Neuronal stem cell (in vitro differentiated cells): ENCODE measurements at places on chromosomes 7 and 10.

DNA sequence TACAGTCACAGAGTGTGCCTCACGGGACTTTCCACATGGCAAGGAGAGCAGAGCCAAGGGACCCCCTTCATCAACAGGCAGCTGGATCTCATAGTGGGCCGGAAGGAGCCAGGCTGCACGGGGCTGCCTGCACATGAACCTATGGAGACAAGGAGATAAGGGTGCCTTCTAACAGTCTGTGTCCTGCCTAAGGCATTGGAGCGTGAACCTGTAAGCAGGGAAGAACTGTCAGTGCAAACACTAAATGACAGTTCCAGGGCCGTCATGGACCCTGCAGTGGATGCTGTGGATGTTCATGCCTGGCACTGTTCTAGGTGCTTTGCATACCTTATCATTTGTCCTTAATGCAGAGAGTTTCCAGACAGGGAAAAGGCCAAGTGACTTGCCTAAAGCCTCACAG, 85.9 kb downstream of the WIPF3 start:
- DNase-seq, result no peak

GRCh38 chr10:47101807-47102206, 190.6 kb downstream of the PTPN20 start:
- DNase-seq, result no peak

GRCh38 chr10:114024876-114025610, 18.6 kb upstream of the ADRB1 start:
- no peak for DNase-seq

GRCh38 chr10:81870472-81870871, 4.5 kb upstream of the NRG3 start:
- no peak for DNase-seq

DNA sequence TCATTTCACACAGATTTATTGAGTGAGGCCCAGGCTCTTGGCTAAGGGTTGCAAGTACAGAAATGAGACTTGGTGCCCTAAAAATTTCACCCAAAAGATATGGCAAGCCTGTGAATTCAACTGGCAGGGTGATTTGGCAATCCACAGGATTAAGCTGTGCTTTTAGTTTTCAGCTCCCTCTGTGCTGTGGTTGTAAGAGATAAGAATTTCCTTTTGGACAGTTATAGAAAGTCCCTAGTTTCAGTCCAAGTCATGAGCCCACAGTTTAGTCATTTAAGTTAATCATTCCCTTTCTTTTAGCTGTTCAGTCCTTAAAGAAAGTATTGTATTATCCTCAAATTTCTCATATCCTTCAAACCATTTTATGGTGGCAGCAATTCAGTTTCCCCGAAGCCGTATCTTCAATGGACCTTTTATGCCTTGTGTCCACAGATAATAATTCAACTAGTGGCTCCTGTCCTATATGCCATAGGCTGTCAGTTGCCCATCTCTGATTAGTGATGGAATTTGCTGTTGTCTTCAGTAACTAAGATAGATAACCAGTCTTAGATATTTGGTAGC, 73.4 kb upstream of the NAMPT start:
- no peak for DNase-seq

DNA sequence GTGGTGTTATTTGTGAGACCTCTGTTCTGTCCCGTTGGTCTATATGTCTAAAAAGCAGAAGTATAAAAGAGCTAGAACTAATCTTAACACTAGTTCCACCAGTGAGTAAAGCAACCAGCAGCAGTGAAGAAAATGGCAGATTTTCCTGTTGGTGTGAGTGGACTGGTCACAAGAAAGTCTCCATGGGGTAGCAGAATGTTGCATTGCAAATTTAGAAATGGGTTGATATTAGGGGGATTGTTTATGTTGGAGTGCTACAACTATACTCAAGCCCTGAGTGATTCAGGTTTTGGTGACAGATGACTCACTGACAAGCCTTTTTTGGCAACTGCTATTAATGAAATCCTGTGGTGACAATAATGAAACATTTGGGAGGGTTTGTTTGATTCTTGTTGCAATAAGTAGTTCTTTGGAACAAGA, 5.6 kb downstream of the AVL9 start:
- DNase-seq, result no peak

- DNase-seq, result no peak
Measured at GRCh38 chr10:126454045-126454751, 65.9 kb upstream of the ADAM12 start.

DNA sequence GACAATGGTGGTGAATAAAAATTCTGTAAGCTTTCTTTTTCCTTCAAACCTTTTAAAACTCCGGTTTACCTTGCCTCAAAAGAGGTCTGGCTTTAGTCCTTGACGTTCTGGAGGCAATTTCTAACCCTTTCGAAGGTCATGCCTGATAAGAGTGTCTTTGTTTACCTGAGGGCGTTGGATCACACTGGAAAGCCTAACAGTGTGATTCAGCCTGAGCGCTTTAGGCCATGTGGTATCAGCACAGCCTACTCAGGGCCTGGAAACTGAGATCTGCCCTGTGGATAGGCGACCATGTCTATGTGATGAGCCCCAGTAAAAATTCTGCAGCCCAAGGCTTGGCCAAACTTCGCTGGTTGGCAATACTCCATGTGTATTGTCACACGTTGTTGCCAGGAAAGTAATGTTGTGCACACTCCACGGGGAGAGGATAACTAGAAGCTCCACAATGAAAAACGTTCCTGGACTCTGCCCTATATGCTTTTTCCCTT, 10.7 kb downstream of the CCDC6 start:
- no peak for DNase-seq

DNA sequence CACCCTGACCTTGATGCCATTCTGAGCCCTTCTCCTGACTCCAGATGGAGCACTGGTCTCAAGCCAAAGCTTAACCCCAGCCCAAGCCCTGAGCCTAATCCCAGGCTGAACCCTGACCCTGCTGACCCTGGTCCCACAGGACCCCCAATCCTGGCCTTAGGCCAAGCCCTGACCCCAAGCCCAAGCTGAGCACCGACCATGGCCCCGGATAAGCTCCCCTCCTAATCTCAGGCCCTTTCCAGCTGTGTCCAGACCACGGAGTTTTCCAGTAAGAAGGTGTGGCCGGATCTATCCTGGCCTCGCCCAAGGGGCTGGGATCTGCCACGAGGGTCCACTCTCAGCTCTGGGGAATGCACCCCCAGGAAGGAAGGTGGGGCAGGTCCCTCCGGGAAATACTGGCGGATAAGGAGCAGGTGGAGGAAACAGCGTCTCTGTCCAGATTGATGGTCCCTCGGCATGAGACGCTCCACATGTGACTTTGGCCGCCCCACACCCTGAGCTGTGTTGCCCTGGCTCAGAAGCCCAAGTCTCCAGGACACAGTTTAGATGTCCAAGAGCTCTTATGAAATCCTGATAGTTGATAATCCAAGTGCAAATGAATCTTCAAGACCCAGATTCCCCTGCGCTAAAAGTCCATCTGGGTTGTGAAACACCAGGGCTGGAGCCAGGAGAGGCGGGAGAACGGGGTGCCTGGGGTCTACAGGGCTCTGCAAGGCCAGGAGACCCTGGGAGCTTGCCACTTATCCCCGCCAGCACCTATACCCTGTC, 10.4 kb downstream of the ELN start:
- no peak for DNase-seq

GRCh38 chr7:70637726-70638125, 494.2 kb upstream of the GALNT17 start:
- DNase-seq, result no peak

DNA sequence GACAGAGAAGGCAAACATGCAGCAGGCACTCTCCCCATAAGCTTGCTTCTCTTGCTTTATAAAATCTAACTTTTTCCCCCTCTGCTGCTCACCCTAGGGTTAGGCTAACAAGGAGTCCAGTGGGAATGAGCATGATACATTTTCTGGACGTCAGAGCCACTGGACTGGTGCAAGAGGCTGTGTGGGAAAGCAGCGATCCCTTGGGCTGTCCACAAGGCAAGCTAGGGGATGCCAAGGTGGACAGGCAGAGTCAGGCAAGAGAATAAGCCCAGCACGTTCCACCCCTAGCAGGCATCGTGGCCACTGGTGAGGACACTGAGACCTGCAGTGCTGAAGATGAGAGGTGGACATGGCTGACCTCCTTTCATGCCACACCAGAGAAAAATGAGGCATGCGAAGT, 290.9 kb upstream of the ZMIZ1 start:
- no peak for DNase-seq

GRCh38 chr7:28623863-28624262, 211.5 kb downstream of the CREB5 start:
- DNase-seq, result no peak

DNA sequence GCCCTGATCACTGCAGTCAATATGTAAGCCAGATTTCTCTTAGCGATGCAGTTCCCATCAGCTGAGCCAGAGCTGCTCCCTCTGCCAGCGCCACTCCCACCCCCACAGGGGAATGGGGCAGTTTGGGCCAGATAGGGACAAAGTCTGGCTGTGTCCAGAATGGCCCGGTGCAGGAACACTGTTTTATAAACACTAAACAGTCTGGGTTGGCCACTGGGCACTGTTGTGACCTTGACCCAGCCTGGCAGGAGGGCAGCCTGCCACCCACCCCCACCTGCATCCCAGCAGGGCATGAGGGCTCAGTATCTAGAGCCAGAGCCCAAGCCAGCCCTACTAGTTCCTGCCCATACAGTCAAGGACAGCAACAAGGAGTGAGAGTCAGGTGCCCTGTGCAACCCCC, 1.3 kb downstream of the OGDHL start:
- no peak for DNase-seq

DNA sequence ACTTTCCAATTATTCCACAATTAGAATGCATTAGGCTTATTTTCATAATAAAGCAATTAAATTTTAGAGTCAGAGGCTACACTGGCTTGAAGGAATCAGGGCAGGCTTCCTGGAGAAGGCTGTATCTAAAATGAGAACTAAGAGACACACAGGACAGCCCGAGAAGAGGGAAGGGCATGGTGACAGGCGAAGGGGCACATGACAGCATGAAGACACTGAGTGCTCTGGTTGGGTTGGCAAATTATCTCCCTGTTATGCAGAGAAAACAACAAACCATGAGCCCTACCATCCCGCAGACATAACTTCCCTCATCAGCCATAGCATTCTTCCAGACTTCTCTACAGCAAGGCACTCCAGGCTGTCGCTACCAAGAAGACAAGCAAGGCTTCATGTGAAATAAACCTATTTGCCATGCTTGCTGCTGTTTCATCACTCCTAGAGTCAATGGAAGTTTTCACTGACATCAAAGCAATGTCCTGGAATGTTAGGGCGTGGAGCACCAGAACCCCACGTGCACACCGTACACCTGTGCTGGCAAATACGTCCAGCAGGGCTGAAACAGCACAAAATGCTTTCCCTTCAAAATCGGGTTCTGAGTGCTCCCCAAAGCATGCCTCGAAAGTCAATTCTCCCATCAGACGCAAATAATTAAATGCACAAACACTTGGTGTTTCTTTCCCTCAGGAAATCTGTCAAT, 21.3 kb downstream of the VOPP1 start:
- DNase-seq, result no peak

DNA sequence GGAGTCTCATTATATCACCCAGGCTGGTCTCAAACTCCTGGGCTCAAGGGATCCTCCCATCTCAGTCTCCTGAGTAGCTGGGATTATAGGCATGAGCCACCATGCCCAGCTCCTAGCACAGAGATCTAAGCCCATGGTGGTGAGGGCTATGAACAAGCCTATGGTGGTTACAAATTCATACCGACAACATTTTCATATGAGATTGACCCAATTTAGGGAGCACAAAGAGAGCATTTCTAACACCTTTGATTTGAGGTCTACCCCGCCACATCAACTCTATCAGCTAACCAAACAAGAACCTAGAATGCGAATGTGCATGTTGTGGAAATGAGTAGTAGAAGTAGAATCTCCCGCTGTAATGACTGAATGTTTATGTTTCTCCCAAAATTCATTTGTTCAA, 14.2 kb upstream of the PRF1 start:
- DNase-seq, result no peak

- DNase-seq, result no peak
Measured at GRCh38 chr7:19181634-19182033, 36.4 kb upstream of the FERD3L start.

- DNase-seq, result no peak
Measured at GRCh38 chr7:121385800-121386179, 10.3 kb downstream of the FAM3C start.

GRCh38 chr7:24656608-24657007, 83.4 kb downstream of the PALS2 start:
- no peak for DNase-seq

DNA sequence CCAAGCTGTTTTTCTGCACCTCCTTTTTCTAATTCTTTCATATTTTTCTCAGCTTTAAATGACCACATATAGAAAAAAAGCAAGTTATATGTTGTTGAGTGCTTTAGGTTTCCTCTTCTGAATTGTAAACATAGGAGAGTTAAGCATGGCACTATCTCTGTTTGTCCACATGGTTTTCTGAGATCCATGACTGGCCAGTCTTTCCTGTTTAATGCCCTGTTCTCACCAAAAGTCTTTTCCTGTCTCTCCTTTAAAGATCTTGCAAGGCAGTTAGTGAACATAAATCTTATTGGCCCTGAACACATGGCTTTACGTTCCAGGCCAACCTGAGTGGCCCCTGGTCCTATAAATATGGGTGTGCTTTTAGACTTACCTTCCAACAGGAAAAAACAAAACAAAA, 19.4 kb downstream of the TRPV5 start:
- DNase-seq, result no peak

- no peak for DNase-seq
Measured at GRCh38 chr10:130454543-130455000, 318.4 kb downstream of the GLRX3 start.
